HT-29 (cell line): ENCODE measurements at places on chromosomes 13 and 19.

- peak; percentile 76 for DNase-seq
Observed at GRCh38 chr13:100490692-100491091, 97.9 kb downstream of the GGACT start.

DNA sequence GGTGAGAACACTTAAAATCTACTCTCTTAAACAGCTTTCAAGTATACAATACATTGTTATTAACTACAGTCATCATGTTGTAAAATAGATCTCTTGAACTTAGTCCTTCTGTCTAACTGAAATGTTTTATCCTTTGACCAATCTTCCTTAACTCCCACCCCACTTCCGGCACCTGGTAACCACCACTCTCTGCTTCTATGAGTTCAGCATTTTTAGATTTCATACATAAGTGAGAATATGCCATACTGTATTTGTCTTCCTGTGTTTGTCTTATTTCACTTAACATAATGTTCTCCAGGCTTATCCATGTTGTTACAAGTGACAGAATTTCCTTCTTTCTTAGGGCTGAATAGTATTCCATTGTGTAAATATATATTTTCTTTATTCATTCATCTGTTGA, 144.1 kb upstream of the TRPC4 start:
- DNase-seq: no peak

- no peak for DNase-seq
Observed at GRCh38 chr19:34193439-34193838, 21.1 kb downstream of the LSM14A start.

DNA sequence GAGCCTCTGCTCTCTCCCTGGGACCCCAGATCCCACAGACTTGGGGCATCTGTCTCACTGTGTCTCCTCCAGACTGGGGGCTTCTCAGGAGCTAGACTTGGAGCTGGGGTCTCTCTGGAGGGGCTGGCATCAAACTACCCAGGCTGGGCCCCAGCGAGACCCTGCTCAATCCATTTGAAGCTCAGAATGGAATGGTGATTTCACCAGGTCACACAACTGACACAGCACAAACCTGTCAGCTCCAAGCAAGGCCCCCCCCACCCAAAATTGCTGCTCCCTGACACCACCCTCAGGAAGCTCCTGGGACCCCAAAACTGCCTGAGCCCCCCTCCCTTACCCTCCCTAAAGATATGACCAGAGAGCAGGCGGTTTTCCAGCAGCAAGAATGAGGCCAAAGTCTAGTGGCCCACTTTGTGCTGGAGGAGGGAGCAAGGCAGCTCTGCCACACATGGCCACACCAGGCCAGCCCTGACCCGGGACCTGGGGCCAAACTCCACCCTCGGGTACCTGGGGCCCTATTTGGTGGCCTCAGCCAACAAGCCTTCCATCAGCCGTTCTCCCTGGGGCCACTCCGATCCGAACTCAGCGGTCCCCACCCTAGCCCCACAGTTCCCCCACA, 2.4 kb downstream of the NR2F6 start:
- DNase-seq: no peak

DNA sequence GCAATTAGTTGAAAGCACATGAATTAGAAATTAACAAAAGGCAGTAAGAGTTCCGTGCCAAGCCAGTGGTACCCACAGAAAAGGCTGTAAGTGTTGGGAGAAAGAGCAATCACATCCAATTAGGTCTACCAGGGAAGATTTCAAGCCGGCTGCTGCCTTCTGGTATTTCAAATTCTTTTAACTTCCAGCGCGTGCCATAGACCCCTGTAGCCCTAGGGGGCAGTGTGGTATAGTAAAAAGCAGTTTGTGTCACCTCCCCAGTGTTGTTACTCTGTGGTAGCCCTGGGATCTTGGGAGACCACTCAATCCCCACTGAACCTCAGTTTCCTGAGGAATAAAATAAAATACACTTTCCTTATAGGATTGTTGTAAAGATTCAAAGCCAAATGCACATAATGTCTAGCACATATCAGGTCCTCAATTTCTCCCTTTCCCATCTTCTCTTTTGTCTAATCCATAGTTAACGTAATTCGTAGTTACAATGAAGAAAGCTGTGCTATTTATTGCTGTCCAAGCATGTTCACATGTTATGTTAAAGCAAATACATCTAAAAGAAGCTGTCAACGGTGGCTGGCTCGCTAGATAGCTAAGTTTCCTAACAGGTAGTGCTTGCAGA, 230.2 kb downstream of the TDRD3 start:
- peak; percentile 52 for DNase-seq

- peak; percentile 30 for DNase-seq
Observed at GRCh38 chr13:68261105-68261504, 1031.0 kb upstream of the PCDH9 start.

DNA sequence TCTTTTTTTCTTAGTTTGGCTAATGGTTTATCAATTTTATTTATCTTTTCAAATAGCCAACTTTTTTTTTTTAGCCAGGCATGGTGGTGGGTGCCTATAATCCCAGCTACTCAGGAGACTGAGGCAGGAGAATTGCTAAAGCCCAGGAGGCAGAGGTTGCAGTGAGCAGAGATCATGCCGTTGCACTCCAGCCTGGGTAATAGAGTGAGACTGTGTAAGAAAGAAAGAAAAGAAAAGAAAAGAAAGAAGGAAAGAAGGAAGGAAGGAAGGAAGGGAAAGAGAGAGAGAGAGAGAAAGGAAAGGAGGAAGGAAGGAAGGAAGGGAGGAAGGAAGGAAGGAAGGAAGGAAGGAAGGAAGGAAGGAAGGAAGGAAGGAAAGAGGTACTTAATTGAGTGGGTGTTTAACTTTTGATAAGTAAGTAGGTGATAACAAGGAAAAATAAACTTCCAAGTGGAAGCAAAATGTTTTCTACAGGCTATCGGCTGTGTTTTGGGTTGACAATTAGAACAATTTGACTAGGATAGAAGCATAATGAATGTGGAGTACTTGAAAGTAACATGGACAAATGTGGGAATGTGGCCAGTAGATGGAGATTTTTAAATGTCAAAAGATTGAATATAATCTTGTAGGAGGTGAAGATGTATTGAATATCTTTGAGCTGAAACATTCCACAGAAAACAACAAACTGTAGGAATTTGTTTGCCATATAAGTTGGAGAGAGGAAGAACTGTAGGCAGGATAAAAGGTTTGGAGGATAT, 62.8 kb upstream of the MYO16 start:
- no peak for DNase-seq

DNA sequence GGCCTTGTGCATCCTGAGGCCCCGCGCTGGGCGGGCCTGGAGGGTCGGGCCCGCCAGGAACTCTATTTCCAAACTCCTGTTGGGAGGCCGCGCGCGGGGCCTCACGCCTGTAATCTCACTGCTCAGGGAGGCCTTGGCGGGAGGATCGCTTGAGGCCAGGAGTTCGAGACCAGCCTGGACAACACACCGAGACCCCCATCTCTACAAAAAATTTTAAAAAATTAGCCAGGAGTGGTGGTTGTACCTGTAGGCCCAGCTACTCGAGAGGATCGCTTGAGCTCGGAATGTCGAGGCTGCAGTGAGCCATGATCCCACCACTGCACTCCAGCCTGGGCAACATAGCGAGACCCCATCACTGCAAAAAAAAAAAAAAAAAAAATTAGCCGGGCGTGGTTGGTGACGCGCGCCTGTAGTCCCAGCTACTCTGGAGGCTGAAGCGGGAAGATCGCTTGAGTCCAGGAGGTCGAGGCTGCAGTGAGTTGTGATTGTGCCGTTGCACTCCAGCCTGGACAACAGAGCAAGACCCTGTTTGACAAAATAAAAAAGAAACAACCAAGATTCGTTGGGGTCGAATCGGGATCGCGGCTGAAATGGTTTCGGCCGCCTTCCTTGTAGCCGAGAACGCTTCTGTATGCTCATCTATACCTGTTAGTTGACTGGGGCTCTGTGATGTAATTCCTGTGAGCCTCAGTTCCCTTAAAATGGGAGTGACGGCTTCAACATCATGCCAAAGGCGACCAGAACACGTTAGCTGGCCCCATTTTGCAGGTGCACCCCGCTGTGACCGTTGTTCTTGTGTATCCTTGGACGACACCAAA, 636 bp downstream of the SF3A2 start:
- DNase-seq: no peak

DNA sequence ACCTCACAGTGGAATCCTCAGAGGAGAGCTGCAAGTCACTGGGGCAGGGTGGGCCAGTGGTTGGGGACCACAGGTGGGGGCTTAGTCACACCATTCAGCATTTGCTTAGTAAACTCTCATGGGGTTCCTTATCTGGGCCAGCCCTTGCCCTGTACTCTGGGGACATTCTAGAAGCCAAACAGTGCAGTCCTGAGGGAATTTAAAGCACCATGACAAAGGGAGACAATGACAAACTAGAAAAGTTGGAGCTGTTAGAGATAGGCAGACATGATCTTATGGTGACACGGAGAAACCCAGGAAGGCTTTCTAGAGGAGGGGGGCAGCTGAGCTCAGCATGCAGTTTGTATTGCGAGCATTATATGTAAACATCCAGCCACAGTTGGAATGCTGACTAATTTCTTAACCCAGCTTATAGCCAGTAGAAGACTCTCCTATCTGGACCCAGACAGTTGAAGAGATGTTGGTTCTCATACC, 87.6 kb downstream of the ZNF429 start:
- DNase-seq: no peak

DNA sequence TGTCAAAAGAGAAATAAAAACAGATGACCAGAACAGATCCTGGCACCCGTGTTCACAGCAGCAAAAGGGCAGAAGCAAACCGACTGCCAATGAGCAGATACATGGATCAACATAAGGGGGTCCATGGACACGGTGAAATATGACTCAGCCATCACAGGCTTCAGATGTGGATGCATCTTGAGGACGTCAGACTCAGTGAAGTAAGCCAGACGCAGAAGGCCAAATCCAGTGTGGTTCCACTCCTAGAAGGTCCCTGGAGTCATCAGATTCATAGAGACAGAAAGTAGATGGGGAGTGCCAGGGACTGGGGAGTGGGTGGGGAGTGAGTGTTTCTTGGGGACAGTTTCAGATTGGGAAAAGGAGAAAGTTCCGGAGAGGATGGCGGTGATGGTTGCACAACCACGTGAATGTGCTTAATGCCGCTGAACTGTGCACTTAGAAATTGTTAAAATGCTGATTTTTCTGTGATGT, 28.8 kb upstream of the SEMA6B start:
- DNase-seq: no peak

DNA sequence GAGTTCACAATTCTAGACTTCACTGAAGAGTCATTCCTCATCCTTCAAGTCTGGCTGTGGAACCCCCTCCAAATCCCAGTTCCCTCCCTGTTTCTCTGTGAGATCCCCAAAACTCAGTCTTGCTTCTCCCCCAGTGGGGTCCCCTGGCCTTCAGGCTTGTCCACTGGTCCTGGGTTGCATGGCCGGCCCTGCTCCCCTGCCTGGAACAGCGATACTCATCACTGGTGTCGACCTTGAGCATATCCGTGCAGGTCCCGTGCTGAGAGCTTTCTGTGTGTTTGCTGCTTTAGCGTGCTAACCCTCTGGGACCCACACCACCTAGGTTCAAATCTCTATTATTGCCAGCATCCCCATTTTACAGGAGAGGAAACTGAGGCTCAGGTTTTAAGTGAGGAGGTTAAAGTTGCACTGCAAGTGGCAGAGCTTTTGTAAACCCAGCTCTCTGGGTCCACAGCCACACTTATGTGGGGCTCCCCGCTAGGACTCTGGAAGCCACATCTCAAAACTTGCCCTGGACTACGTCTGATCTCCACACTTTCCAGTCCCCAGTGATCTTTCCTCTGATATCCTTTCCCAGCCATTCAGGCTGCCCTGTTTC, 15.5 kb downstream of the LIPE start:
- no peak for DNase-seq

DNA sequence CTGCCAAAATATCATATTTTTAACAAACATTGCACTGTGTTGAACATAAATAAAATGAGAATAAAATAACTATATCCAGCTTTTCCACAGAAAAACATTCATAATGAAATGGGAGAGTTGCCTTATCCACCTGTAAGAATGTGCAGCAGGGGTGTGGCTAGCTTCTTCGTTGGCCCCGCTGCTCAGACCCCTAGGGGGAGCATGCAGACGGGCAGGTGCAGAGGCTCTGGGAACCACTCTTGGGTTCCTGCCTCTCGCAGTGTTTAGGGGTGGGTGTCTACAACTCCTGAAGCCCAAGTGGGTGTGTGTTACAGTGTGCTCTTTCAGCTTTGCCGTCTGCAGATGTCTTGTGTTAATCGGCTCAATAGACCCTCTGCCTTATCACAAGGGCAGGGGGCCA, 121.7 kb downstream of the SLITRK5 start:
- no peak for DNase-seq

DNA sequence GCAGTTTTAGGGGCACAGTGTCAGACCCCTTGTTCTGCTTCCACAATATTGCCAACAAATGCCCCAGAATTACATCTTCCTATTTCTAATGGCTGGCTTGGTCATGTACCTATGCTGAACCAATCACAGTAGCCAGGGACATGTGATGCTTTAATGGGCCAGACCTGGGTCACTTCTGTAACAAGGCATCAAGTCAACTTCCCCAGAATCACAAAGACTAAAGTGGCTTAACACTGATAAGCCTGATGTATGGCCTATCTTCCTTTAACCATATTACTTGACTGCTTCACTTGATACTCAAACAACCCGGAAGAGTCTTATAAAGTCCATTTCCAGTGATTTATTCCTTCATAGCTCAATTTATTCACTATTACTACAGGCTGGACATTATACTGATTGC, 19.6 kb downstream of the LNX2 start:
- no peak for DNase-seq

DNA sequence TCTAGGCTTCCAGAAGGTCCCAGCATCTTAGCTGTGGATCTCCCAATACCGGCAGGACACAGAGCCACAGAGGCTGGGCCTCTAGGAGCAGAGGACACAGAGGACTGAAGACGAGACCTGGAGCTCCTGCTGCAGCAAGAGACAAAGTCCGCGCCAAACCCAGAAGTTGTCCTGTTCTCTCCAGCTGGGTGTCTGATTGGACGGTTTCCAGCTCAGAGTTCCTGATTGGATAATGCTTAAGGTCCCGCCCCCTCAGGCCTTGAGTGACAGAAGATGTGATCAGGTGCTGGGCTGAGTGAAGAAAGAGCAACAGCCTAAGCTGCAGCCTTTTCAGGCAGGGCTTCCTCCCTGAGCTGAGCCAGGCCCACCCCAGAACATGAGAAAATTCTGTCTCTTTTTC, 59.9 kb upstream of the ZNF85 start:
- no peak for DNase-seq

- peak; percentile 93 for DNase-seq
Observed at GRCh38 chr19:33416307-33417215, 43.1 kb downstream of the CEBPG start.

DNA sequence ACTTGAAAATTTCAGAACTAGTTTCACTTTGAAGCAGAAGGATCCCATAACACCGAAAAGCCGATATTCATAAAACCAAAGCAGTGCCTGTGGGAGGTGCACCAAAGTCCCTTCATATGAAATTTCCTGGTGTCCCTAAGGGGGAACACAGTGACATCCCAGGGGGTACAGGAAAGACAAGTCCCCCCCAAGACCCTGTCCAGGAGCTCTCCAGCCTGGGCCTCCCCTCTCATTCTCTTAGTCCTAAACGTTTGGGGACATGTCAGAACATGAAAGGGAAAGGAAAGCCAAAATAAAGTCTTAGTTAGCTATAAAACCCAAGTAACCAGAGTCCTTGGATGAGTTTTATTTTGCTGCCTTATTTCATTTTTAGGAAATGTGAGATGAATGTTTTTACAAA, 56.6 kb downstream of the MRPL57 start:
- no peak for DNase-seq

- no peak for DNase-seq
Observed at GRCh38 chr13:73842626-73843025, 291.6 kb downstream of the KLF12 start.

- peak; percentile 3 for DNase-seq
Observed at GRCh38 chr19:15562861-15563260, 52.2 kb upstream of the CYP4F8 start.

GRCh38 chr13:46165485-46166223, 16.3 kb downstream of the LCP1 start:
- no peak for DNase-seq

- DNase-seq: no peak
Observed at GRCh38 chr13:113992276-113993005, 18.6 kb upstream of the C13orf46 start.
